ENCODE measurements at places on chromosomes 1 and 21.

GRCh38 chr1:7450838-7451237 lies 320.3 kb upstream of the VAMP3 start:
- no peak for DNase-seq

GRCh38 chr1:180953291-180954004 lies 40.8 kb downstream of the KIAA1614 start:
- DNase-seq, result no peak

GRCh38 chr1:161139766-161140165 lies 7.3 kb upstream of the DEDD start:
- DNase-seq, result peak; percentile 40

- DNase-seq, result no peak
Observed at GRCh38 chr1:155669233-155670162, 19.1 kb downstream of the YY1AP1 start.

- DNase-seq, result no peak
Observed at GRCh38 chr1:158675563-158676323, 10.8 kb downstream of the SPTA1 start.

- no peak for DNase-seq
Observed at GRCh38 chr1:3740042-3740441, 12.2 kb upstream of the CCDC27 start.

DNA sequence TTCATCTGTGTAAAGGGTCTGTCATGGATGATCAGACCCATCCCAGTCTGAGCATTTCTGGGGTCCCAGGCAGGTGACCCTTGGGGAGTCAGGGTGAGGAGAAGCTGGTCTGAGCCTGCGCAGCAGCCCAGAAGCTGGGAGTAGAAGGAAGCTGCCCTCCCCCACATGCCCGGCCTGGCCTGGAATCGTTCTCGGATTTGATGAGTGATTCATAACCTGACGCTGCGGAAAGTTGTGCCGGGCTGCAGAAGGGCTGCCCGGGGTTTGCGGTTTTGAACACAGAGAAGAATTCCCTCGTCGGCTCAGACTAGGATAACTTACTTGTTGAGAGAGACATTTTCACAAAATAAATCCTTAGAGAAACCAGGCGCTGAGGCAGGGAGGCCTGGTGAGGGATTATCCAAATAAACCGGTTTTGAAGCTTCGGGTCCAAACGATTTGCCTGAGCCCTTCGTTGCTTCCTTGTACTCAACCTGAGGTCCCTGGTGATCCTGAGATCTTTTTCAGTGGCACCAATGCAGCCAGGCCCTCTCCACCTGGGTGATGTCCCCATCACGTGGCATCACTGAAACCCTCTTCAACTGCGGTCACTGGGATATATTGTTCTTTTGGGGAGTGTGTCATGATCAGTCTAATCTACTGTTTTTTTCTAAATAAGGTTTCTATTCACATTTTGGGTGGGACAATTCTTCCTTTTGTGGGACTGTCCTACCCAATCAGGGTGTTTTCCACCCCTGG lies 29.2 kb downstream of the EPHB2 start:
- peak; percentile 89 for DNase-seq

- DNase-seq, result no peak
Observed at GRCh38 chr1:43481491-43481890, 27.8 kb upstream of the HYI start.

DNA sequence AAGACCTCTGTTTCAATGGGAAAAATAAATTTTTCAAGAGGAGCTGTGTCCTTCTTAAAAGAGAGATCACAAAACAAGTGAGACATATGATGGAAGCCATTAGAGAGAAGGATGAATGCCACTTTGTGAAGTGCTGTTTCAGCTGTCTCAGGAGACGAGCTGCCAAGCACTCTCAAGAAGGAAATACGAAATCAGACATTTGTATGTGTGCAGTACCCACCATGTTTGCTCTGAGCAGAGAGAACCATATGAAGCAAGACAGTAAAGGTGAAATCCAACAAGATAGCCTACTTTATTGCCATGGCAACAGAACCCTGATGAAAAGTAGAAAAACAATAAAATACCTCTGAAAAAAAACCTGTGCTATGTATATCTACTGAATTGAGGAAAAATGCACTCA lies 168.1 kb downstream of the AMY1C start:
- DNase-seq, result no peak

- no peak for DNase-seq
Observed at GRCh38 chr1:58883888-58884482, 100.1 kb upstream of the JUN start.

DNA sequence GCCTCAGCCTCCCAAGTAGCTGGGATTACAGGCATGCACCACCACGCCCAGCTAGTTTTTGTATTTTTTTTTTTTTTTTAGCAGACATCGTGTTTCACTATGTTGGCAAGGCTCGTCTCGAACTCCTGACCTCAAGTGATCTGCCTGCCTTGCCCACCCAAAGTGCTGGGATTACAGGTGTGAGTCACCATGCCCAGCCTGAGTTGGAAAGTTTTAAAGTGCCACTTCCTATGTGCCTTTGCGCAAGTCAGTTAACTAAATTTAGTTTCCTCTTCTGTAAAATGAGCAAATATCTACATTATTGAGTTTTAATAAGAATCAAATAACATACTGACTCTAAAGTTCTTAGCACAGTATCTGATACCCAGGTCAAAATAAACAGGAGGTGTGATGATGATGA lies 12.4 kb downstream of the SLC19A2 start:
- no peak for DNase-seq

All from RPMI7951 (cell line).